GM12878 (cell line): ENCODE measurements at places on chromosomes 11 and 22. TPM values are rescaled to one million over a fixed set of nuclear protein-coding genes. Genes with fewer than 3 reads are reported as not detected.

The ACCSL gene
- polyA plus RNA-seq, result not detected in 2 replicates

The OR2AG2 gene
- polyA plus RNA-seq, result not detected in 2 replicates

GRCh38 chr11:36101466-36101865, 157.6 kb downstream of the LDLRAD3 start:
- no peak for DNase-seq

GRCh38 chr11:93775289-93775688, 8.8 kb upstream of the MED17 start:
- DNase-seq, result no peak

GRCh38 chr11:73783483-73784020, 4.1 kb upstream of the MRPL48 start:
- DNase-seq, result no peak

- DNase-seq, result no peak
Measured at GRCh38 chr11:85379066-85379465, 248.1 kb downstream of the DLG2 start.
